ENCODE measurements at places on chromosomes 5 and 9. TPM values are rescaled to one million over a fixed set of nuclear protein-coding genes. Genes with fewer than 3 reads are reported as not detected.

- DNase-seq = no peak
These were observed 6.2 kb downstream of the REEP5 start for GRCh38 chr5:112915831-112916230.

DNA sequence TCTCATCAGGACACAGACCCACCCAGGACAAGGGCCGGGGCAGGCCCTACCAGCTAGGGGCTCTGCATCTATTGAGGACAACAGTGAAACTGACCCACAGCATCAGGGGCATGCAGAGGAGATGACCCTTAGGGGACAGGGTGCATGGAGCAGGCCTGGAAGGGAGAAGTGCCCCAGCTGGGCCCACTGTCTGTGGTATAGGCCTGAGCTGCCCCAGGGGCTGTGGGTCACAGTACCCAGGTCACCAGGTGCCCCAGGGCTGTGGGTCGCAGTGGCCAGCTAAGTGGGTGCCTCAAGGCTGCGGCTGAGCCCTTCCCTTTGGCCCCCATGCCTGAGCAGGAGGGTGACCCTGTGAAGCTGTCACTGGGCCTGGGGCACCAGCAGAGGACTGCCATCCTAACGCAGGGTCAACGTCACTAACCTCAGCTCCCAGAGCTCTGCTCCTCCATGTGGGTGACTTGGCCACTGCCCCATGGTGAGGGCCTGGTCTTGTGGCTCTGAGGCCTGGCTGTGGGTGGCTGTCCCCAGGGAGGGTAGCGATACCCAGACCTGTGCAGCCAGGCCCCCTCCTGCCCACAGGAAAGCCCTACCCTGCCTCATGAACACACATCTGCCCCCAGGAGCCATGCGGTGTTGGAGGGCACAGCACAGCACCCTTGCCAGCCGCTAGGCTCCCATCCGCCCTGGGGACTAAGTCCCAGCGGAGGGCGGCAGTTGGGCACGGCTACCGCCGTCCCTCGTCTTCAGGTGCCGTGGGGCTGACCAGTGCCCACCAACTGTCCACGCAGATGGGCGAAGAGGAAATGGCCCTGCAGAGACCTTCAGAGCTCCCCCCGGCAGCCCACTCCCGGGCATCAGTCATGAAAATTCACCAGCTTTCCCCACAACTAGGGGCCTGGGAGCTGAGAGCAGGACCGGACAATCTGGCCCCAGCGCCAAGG is 4.9 kb downstream of the EDF1 start:
- DNase-seq = no peak

DNA sequence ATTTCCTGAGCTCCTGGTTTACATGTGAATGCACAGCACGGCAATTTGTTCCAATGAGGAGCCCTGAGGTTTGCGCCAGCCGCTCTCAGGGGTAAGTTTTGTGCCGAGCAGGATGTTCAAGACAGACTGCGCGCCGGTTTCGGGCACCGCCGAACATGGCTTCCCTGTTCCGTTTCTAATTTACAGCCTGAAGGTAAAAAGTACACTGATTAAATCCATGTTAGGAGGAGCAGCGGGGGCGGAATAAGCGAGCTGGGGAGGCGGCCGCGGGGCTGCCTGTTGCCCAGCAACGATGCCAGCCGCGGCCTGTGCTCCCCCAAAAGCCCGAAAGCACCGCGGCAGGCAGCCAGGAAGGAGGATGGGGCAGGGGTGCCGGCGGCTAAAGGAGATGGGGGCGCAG is 6.4 kb downstream of the SOWAHA start:
- no peak for DNase-seq

DNA sequence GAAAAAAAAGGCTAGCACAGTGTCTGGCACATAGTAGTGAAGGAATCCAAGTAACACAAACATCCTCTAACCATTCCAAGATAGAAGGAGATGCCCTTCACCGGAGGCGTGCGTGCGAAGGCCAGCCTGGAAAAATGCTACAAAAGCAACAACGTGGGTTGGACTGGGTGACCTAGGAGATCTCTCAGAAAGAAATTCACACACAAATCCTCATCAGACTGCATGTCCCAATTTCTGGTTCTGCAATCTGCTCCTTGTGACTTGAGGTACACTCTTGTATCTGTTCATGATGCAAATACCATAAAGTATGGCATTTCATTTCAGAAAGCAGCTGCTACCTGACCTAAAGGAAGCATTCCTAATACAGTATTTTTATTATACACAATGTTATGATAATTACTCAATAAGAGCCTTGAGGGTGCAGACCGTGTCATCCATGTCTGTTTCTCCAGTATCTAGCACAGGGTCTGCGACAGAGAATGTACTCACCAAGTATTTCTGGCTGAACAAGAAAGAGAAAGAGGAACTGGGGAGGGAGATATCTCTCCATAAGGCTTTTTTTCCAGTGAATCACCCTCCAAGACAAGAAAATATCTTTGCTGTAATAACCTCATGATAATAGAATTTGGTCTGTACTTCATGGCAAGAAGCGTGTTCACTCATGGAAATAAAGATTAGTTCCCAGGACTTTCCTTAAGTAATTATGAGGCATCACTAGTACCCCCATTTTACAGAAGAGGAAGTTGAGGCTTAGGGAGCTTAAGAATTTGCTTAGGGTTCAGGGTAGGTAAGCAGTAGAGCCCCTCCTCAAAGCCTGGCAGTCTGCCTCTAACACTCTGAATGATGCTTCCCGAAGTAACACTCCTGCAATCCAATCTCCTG is 138.3 kb downstream of the CDK5RAP2 start:
- DNase-seq = no peak

DNA sequence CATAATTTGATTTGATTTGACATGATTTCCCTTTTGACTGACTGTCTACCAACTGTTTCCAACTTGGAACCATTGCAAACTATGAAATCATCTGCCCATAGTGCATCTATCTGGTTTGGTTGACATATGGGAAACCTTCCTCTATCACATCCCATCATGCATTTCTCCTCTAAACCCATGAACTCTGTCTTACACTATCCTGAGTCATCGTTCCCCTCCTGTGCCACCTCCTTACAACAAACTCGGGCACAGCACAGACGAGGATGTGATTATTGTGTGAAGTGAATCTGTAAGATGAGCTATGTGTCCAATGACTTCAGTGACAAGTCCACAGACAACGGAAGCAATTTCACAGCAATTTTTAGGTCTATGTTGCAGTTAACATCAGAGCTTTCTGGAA is 126.1 kb downstream of the NPR3 start:
- peak; percentile 45 for DNase-seq

GRCh38 chr5:11449966-11450365 is 454.3 kb downstream of the CTNND2 start:
- no peak for DNase-seq

- DNase-seq = peak; percentile 96
These were observed 39.0 kb upstream of the OSMR start for GRCh38 chr5:38806775-38807258.

DNA sequence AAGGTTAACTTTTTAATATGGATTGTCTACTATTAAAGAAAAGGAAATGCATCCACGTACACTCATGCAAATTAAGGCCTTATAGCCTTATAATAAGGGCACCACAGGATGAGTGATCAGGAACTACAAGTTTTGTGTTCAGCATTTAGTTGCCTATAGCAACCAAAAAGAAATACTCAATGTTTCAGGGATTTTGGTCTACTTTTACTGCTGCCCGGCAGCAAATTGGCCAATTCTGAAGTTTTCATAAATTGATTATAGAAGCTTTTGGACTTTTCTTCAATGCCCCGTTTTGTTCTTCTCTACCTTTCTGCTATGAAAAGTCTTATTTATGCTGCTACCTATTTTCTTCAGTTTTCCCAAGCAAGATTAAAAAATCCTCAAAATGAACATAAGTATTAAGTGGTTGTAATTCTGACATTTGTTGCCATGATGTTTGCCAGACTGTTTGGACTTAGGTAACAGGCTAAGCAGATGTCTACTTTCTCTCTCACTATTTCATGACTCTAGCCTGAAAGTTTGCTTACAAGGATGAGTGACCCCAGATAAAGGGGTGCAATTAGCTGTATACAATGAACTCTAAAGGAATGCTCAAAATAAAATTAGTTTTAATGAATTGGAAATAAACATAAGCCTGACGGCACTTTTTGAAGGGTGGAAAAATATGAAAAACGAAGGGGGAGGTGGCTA is 391.5 kb upstream of the DAB2 start:
- no peak for DNase-seq

- DNase-seq = peak; percentile 79
These were observed 478.8 kb downstream of the CETN3 start for GRCh38 chr5:89930591-89931392.

DNA sequence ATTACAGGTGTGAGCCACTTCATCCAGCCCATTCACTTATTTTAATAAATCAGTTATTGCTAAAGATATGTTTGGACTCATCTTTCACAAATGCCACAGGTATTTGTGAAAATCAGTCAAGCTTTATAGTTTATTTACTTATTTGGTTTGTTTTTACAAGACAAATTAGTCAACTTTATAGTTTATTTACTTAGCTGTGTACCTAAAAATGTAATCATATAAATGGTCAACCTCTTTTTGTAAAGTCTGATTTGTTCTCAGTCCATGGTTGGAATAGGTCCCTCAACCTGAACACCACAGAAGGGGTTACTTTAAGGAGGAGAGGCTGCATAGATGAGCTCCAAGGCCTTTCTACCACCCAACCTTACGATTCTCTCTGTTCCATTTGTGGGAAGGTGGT is 80.2 kb downstream of the GNAQ start:
- DNase-seq = no peak

DNA sequence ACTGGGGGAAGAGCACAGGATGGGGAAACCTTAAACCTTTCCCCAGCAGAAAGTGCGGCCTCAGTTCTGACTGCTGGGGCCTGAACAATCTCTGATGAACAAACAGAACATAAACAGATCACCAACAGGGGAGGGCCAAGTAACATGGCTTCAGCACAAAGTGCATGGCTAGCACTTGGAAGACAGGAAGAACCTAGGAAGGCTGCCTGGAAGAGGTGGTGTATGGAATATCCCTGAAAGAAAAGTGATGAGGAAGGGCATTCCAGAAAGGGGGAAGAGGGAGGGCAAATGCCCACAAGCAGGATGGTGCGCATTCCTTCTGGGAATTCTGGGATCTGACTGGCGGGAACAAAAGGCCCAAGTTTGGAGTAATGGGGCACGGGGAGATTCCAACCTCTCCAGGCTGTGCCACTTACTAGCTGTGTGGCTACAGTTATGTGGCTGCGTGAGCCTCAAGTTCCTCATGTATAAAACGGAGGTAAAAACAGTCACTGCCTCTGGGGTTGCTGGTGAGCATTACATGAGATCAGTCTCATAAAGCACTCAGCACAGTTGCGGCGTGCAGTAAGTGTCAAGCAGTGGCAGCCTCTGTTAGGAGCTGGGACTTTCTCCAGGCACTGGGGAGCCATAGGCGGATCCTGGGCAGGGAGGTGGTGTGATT is 1.6 kb downstream of the PDGFRB start:
- peak; percentile 76 for DNase-seq

- no peak for DNase-seq
These were observed 154.3 kb upstream of the PPP1R2B start for GRCh38 chr5:156695774-156696173.

- no peak for DNase-seq
These were observed 11.1 kb downstream of the SMU1 start for GRCh38 chr9:33065157-33066076.

DNA sequence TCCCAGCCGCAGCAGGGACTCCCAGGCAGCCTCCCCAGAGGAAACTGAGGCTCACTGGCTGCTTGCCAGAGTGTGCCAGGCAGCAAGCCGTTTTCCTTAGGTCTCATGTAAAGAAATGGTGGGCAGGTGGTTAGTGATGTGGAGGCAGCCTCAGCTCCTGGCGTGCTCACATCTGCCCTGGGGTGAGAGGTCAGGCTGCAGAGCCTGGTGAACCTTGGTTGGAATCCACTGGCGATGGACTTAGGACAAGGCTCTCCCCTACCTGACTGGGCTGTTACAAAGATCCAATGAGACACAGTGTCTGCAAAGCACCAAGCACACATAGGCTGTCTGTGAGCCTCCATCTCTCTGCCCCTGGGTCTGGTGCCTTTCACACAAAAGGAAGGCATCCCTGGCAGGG is 30.9 kb downstream of the LHX6 start:
- no peak for DNase-seq

GRCh38 chr5:31701642-31702299 is 62.8 kb downstream of the PDZD2 start:
- no peak for DNase-seq

DNA sequence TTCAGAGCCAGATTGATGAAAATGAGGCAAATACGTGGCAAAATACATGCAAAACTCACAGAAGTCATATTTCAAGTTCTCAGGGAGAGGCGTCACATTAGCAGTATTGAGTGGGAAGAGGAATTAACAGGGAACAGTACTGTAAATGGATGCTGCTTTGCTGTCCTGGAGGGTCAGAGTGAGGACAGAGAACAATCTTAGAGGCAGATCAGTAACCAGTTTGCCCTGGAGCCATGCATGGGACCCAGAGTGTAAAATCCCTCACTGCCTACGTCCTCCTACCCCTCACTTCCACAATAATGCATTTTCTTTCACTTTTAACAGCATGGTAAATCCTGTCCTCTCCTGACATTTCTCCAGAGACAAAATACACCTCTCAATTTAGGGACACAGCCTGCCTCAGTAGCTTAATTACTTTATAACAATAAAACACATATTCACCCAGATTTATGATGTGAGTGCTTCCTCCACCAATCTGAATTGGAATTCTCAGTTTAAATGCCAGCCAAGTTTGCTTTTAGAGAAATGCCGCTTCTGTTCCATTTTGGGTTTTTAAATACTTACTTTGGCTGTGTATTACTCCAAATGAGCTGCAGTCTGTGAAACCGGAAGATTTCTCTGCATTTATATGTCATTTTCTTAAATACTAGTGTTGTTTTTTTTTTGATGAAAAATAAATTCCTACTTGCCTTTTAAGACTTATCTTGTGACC is 70.0 kb downstream of the LMNB1 start:
- DNase-seq = peak; percentile 14

DNA sequence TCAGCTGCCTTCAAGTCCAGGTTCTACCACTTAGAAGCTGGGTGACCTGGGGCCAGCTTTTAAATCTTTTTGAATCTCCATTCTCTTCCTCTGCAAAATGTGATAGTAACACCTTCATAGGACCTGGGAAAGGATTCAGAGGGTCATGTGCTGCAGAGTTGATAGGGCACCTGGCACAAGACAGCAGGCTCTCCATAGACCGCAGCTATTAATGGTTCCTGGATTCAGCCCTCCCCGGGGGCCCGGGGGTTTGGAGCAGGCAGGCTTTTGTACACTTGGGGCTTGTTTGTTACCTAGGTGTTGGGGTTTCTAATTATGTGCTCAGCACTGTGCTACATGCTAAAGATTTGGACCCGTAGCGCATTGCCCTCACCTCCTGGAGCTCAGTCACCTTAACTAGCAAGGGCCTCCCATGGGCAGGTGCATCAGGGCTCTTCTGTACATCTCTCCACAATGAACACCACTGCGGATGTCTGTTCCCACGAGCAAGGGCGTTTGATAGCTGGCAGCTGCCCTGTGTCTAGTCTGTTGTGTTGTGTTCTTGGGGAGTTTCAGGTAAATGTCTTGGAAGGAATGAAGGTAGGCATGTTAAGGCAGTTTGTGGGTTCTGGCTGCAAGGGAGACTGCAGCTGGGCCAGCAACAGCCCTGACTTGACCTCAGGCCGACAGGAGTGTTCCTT is 12.1 kb downstream of the PRRC2B start:
- DNase-seq = no peak

TMEFF1 gene
- 2.1 TPM for total RNA-seq

PCDHA8 gene
- total RNA-seq = 0.12 TPM

DAPK1 gene
- 0.12 TPM for total RNA-seq

TMEM141 gene
- 79.2 TPM for total RNA-seq

UBLCP1 gene
- total RNA-seq = 42.3 TPM

Data from RPMI7951 (cell line).